ENCODE measurements at places on chromosomes 7 and 10.

DNA sequence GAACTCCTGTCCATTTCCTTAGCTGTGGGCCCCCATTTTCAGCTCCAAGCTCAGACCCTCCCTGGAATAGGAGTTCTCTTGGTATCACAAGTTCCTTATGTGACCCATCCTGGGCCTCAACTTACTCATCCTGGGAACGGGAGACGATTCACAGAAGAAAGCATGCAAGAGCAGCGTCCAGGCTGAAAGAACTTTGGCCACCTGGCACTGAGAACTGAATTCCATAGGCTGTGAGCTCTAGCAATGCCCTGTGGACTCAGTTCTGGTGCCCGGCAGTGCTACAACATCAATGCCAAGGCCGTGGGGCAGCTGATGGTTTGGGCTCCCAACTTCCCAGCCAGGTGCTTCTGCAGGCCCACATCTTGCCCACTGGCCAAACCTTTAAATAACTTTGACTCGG is 3.9 kb upstream of the CUEDC2 start:
- DNase-seq, result no peak

DNA sequence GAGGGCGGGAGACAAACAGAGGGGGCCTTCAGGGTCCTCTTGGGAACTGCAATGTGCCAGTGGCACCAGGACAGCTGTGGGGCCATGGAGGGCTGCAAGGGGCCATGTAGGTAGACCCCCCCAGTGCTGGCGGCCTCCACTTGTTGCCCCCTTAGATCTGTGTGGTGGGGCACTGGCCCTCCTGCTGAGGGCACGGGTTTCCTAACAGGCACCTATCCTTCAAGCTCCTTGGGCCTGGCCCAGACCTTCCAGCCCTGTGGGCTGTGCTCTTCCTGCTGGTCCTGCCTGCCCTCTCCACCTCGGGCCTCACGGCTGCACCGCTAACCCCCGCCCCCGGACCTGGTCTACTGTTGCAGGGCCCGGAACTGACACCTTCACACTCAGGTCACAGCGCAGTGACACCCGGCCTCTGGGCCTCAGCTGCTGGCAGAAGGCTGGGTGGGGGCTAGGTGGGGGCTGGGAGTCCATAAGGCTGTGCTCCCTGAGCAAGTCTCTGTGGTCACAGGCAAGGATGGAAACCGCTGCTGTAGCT is 12.6 kb downstream of the RASGEF1A start:
- peak; percentile 36 for DNase-seq

- DNase-seq, result no peak
Measured at GRCh38 chr7:34036051-34036920, 130.9 kb downstream of the BMPER start.

DNA sequence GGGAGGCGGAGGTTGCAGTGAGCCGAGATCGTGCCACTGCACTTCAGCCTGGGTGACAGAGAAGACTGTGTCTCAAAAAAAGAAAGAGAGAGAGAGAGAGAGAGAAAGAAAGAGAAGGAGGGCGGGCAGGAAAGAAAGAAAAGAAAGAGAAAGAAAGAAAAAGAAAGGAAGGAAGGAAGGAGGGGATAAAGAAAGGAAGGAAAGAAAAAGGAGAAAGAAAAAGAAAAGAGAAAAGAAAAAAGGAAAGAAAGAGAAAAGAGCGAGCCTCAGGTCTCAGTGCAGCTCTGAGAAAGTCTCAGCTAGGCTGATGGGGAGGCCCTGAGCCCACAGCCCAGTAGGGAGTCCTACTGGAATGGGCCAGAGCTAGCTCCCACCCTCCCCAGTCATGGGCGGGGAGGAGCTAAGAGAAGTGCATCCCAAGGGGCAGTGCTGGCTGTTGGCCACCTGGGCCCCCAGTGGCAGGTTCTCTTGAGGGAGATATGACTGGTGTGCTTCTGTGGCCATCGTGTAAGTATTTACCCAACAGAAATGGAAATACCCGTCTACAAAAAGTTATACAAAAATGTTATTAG is 69.3 kb downstream of the ABRAXAS2 start:
- DNase-seq, result no peak

DNA sequence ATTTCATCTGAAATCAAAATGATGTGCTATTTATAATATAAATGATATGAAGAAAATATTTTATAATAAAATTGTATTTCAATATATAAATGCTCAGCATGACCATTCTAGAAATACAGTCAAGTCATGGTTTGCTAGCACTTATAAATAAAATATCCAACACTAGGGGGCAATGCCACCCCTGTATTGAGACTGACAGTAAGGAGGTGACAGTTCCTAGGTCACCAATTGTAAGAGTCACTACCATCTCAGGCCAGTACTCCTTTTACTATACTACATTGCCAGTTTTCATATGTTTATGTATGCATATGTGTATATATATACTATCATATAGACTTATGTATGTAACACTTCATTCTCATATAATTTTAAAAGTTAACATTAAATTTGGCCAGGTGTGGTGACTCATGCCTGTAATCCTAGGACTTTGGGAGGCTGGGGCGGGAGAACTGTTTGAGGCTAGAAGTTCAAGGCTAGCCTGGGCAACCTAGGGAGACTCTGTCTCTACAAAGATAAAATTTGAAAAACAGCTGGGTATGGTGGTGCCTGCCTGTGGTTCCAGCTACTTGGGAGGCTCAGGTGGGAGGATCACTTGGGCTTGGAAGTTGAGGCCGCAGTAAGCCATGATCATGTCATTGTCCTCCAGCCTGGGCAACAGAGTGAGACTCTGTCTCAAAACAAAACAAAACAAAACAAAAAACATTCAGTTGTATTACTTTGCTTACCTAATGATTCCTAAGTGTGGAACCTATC is 2.4 kb upstream of the CNOT4 start:
- no peak for DNase-seq

DNA sequence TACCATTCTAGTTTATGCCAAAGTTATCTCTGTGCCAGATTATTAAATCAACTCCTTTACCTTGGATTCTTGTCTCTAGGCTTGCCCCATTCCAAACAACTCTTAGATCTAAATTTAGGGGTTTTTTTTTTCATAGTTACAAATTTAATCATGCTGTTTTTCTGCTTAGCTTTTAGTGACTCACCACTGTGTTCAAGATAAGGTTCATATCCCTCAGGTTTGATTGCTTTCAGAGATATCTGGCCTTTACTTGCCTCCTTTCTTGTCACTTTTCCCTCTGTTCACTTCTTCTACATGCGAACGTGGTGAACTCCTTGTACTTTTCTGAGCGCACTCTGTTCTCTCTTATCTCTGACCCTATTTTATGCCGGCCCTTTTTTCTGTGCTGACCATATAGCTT is 78.2 kb downstream of the VPS50 start:
- no peak for DNase-seq

DNA sequence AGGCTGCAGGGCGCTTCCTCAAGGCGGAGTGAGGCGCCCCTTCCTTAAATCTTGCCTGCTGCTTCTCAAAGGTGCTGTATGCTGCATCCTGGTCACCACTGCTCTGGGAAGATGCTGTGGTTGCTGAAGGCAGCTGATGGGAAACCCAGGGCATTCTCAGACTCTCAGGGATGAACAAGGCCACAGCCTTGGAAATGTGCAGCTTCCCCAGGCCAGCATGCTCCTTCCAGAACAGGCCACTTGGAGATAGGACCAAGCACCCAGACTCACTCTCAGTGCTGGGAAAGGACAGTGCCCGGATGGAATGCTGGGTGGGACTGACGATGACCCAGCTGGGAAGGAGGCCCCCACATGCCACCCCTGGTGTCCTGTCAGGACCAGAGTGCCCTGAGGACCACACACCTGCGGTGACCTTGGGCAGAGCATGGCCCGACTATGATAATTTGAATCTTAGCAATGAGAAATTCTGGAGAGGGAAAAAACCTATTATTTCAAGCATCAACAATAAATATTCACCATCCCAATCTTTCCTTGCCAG is 235.5 kb downstream of the TNS3 start:
- peak; percentile 32 for DNase-seq

DNA sequence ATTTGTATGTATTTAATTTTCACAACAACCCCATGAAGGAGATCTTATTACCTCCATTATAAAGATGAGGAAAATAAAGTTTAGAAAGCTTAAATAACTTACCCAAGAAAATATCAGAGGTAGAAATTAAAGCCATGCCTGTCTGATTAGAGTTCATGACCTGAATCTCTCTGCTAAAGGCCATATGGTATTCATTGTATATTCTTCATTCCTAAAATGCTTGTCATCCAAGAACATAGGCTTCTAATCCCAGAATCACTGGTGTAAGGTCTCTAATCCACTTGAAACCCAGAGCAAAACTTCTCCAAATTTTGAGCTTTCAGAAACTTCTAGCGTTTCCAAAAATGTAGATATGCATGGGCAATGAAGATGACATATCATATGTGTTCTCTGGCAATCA is 72.3 kb upstream of the YAE1 start:
- no peak for DNase-seq

GRCh38 chr7:29443552-29443951 is 120.1 kb upstream of the PRR15 start:
- no peak for DNase-seq

DNA sequence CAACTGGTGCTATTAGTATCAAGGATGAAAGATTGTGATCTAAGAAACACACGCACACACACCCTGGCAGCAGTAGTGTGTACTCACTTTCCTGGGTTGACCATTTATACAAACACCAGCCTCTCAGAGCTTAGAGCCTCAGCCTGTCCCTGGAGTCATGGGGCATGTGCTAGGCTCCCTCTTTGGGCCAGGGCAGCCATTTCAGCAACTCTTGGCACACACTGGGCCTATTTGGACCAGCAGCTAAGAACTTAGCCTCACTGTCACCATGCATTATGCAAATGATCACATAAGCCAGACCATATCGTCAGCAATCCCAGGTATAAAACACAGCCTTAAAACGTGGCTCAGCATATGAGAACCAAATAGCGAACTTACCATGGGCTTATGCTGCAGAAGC is 51.3 kb downstream of the GLI3 start:
- DNase-seq, result no peak

- DNase-seq, result no peak
Measured at GRCh38 chr10:1295756-1296480, 239.7 kb downstream of the WDR37 start.

DNA sequence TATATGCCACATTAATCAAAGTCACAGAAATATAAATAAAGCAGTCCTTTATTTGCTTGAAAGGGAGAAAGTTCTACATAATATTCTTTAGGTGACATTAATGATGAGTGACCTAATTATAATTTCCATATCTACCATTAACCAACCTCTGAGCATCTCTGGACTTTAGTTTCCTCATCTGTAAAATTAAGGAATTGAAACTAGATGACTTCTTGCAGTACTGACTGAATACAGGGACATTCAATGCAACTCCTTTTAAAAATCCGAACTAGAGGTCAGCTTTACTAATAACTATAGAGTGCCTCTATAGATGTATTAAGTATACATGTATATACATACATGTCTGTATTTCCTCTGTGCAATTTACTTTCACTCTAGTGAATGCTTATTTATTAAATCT is 3.9 kb downstream of the FMC1 start:
- DNase-seq, result no peak

DNA sequence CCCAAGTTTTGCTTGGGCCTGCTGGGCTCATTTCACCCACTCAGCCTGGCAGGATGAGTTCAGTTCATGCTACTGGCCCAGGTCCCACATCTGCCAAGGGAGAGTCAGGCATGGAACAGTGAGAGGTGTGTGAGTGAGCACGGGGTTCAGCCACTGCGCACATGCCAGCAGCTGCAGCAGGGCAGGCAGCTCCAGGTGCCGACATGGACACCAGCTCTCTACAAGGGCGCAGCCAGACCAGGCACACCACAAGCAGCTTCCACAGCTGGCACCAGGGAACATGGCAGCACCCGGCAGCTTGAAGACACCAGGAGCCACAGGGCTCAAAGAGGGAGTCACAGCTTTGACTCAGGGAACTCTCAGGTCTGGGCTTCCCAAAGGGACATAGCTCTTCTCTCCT is 938.0 kb downstream of the SORCS3 start:
- no peak for DNase-seq

DNA sequence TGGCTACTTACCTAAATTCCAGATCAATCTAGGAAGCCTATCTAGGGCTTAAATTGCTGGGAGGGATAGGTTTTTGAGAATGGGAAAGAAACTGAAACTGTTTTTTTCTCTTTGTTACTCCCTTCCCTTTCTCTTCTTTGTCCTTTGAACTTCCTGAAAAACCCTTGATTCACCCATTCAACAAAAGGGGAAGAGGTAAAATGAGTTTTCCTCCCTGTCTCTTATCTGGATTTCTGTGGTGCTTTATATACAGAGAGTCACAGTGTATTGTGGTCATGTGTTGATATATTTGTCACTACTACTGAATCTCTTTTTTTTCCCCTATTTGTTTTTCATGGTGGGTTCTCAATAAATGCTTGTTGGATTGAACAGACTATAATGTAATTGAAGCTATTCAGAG is 19.8 kb upstream of the NUP205 start:
- DNase-seq, result no peak

GRCh38 chr10:127186813-127187212 is 9.6 kb downstream of the INSYN2A start:
- DNase-seq, result no peak

DNA sequence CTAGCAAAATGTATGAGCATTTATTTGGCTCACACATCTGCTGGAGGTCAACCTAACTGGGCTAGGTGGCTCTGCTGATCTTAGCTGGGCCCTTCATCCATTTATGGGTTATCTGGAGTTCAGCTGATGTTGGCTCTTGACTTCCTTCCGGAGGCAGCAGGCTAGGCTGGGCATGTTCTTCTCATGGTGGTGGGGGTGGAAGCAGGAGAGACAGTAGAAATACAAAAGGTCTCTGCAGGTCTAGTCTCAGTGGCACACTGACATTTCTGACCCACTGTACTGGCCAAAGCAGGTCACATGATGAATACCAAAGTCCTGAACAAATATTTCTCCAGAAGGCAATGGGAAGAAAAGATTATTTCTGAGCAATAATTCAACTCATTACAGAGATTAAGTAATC is 334.6 kb downstream of the CRPPA start:
- DNase-seq, result no peak

GRCh38 chr7:156456503-156457115 is 184.0 kb upstream of the RNF32 start:
- DNase-seq, result no peak

GRCh38 chr10:19431622-19432351 is 383.2 kb downstream of the MALRD1 start:
- DNase-seq, result no peak

DNA sequence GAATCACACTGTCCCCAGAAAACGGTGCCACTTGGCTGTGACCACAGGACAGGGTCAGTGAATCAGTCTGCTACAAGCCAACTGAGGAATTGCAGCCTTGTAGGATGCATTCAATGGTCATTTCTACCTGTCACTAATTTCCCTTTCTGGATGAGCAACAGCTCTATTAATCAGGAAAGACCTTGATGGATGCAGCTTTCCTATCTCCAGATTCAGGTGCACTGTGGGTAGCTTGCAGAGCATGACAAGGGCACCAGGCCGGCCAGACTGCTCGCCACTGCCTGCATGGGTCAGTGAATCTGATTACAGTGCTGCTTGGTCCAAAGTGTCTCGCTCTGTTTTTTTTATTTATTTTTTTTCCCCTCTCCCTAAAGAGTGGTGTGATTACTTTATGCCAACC is 506.8 kb upstream of the AUTS2 start:
- no peak for DNase-seq

DNA sequence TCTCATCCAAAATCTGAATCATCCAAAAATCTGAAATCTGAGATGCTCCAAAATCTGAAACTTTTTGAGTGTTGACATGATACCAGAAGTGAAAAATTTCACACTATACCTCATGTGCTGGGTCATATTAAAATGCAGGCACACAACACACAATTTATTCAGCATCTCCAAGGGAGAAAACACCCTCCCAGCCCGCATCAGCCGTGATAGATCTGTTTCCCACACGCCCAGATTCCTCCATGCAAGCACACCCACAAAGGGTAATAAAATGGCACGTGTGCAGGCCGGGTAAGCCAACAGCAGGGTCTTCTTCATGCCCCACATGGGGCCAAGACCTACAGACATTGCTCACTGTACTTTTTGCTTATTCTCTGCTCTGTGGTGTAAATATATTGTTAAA is 173.1 kb upstream of the FERD3L start:
- DNase-seq, result no peak
